ENCODE measurements at places on chromosomes 4 and X.

- DNase-seq, result no peak
Measured at GRCh38 chrX:37075892-37076595, 67.9 kb downstream of the FAM47C start.

- no peak for DNase-seq
Measured at GRCh38 chr4:70300215-70300614, 34.6 kb upstream of the CABS1 start.

DNA sequence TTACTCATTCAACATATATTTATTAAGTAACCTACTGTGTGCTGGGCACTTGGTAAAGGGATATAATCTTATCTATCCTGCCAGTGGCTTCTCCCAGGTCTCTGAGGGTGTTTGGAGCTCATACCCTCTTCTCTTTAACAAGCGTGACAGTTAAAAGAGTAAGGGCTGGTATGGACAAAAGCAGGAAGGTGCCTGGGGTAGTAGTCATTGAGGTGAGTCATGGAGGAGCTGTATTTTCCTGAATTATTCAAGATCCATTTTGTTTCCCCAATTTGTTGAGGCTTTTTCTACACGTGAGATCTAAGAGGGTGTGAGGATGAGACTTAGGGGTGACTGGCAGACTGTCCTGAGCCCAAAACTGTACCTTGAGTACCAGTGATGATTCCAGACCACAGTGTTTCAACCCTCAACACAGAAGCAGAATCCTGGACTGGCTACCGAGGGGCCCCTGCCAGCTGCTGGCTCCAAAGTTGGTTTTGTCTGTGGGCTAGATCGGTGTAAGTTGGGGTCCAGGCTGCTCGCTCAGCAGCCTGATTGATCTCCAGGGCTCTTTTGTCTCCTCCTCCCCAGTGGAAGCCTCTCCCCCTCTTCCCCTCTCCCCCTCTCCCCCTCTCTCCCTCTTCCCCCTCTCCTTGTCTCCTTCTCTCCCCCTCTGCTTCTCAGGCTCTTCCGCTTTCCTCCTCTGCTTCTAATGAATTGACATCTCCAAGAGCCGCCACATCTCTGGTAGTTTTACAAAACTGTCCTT lies at the start of gene DRP2:
TSS of gene DRP2 (plus strand) at position 671 of the 748 bp plus-strand sequence. CDS start 11,862 bp downstream, outside the sequence.
- no peak for DNase-seq

GRCh38 chr4:1260418-1261106 lies 11.6 kb upstream of the CTBP1 start:
- no peak for DNase-seq

DNA sequence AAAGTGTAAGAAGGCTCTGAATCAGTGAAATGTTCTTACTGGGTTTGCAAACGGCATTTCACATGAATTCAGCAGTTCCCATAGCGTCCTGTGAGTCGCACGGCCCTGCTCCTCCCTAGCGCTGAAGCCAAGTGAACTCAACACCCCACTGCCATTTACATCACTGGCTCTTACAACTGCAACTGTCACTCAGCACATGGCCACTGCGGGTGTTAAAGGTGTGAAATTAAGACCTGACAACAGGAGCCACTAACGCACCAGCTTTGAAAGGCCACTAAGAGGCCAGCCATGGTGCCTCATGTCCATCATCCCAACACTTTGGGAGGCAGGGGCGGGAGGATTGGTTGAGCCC lies 31.7 kb downstream of the RNF212 start:
- DNase-seq, result no peak

- DNase-seq, result no peak
Measured at GRCh38 chr4:30653291-30653690, 66.9 kb upstream of the PCDH7 start.

DNA sequence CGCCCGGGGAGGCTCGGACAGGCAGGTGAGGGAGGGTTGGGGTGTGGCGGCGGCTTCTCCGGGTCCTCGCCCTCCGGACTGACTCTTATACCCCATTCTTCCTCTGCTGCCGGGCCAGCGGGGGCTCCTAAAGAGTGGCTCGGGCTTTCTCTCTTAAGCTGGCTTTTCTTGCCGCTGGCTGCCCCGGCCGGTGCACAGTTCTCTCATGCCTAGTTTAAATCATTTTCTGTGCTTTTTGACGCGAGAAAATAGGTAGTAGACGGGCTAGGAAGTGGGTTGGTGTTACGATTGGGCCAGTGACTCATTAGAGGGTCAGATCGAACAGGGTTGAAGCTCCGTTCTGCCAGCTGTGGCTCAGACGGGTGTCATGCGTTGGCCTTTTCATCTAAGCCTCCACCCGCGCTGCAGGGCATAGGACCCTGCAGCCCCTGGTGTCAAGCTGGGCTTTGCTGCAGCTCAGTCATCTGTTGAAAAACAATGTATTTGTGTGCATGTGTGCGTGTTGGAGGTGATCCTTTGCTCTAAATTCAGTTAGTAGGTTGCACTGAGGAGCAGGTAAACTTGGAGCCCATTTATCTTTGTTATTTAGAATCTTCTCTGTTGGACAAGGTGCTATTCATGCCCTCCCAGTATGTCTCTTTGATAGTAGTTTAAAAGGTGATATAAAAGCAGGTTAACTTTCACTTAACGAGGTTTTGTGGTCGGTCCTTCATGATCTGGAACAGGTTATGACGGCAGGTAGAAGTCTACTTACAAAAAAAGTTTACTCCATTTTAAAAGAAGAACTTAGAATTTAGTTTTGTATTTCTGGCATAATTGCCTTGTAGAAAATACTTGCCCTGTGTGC lies 802 bp downstream of the BMP2K start:
- DNase-seq, result peak; percentile 10

DNA sequence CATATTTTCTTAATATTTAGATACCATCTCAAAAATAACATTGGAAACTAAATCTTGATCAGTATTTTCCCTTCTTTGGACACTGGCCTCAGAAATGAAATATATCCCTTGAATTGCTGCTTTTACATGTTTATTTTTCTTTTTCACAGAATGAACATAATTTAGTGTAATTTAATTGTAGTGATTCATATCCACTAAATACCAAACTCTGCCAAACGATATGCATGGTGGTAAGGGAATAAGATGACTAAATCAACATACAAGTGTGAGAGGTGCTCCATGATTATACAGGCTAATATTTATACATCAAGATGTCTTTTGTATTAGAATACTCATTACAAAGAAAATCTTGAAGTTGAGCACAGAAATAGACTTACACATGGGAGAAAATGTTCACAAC lies 216.8 kb upstream of the PACRGL start:
- no peak for DNase-seq

GRCh38 chr4:168731006-168731636 lies 234.3 kb downstream of the PALLD start:
- DNase-seq, result no peak

GRCh38 chr4:146957237-146957636 lies 11.6 kb upstream of the TTC29 start:
- DNase-seq, result no peak

GRCh38 chrX:9131066-9131465 lies 97.1 kb upstream of the FAM9B start:
- DNase-seq, result no peak

- DNase-seq, result no peak
Measured at GRCh38 chrX:110399966-110400365, 41.3 kb downstream of the RTL9 start.

GRCh38 chrX:130575831-130576389 lies 174.1 kb downstream of the RBMX2 start:
- no peak for DNase-seq

DNA sequence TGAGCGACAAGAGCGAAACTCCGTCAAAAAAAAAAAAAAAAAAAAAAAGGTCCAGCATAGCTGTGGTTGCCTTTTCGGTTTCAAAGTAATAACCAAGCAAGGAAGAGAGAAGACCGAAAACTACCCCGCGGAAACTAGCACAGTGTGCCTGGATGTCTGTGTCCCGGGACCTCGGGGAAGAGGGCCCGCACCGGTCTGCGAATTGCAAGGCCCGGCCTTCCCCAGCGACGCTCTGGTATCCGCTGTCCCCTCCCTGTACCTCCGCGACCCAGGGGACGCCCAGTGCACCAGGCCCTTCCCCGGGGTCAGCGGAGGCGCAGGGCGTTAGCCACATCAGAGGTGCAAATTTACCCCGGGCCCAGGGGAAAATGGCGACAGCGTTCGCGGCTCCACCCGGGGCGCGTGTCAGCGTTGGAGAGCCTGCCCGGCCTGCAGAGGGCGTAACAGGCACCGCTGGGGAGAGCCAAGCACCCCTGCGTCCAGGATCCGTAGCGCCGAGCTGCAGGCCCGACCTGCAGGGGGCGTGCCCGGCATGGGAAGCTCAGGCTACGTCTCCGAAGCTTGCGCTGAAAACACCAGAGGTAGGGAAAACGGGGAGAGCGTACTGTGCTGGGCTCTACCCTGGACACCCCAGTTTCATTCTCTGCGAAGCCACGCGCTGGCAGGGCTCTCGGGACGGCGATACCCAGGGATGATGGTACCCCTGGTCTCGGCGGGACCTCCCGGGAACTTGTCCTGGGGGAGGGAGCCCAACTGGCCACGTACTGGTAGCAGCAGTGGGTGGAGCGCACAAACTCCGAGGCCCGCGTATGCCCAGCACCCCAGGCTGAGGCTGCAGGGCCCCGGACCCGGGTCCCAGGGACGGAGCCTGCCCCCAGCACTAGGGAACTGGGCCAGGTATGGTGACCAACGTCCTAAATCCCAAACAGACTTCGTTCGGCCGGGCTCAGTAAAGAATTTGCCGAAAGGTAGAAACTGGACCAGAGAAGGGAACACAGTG lies 16.2 kb downstream of the NKX6-1 start:
- DNase-seq, result no peak

DNA sequence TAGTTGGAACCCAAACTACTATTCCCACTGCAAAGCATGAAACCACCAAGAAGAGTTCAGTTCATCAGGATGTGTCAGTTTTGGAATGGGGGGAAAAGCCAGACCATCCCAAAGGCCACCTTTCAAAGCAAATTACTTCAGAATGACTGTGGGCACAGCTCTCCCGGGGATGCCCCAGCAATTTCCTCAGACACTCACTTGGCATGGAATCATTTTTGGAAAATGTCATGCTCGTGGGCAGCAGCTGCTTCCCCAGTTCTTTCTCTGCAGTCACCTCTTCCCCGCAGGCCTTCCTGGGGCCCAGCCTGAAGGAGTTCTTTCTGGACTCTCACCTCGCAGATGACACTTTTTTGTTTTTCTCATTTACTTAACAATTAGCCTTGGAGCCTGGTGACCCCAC lies 350.3 kb downstream of the NR3C2 start:
- DNase-seq, result no peak

GRCh38 chr4:159607809-159608208 lies 504.9 kb downstream of the RAPGEF2 start:
- no peak for DNase-seq

- DNase-seq, result no peak
Measured at GRCh38 chr4:78059524-78059889, 2.4 kb downstream of the FRAS1 start.

DNA sequence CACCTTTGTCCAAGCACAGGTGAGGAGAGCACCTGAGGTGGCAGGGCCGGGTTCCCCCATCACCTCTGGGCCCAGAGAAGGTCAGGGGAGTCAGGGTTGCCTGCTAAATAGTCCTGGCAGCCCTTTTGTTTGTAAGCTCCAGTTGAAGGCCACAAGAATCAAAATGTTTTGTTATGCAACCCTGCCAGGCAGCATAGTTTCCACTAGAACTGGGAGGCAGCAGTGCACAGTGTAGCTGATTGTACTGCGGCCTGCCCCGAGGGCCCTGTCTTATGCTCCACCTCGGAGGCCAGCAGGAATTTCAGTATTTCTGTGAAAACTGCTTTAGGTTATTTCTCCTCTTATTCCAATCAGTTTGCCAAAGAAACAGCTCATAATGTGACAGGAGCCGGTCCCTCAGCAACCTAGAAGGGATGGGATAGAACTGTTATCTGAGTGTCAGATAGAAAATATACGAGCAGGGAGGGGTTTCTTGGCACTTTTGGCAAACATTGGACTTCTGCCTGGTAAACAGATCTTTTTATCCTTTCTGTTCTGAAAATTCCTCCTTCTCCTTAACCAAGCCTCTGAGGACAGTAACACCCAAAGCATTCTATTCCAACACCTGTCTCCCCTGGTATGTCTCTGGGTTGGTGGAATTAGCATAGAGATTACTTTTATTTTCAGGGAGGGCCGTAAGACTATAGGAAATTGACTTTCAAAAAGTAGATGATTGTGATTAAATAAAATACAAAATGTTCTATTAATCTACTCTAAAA lies 93.6 kb downstream of the LNX1 start:
- no peak for DNase-seq

- DNase-seq, result peak; percentile 82
Measured at GRCh38 chrX:119682019-119682989, 10.7 kb downstream of the SEPTIN6 start.

GRCh38 chr4:36244257-36245082 lies at the start of gene ARAP2:
ARAP2 (minus strand) TSS chr4:36244514; CDS start chr4:36229486, 15,028 bp downstream.
- peak; percentile 80 for DNase-seq

GRCh38 chrX:153454901-153455550 lies 9.2 kb upstream of the TREX2 start:
- no peak for DNase-seq
